ENCODE measurements at places on chromosomes 12 and 14.

DNA sequence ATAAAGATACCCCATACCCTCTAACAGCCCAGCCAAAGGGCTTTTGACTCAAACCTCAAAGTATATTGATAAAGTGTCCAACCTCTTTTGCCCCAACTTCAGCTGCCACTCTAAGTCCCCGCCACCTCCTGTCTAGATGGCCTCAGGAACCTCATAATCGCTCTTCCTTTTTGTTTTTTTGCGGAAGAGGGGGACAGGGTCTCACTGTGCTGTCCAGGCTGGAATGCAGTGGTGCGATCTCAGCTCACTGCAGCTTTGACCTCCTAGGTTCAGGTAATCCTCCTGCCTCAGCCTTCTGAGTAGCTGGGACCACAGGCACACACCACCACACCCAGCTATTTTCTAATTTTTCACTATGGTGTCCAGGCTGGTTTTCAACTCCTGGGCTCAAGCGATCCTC is 60.3 kb downstream of the STX2 start:
- DNase-seq: no peak

- no peak for DNase-seq
Observed at GRCh38 chr12:66971816-66972215, 292.9 kb upstream of the GRIP1 start.

- DNase-seq: no peak
Observed at GRCh38 chr14:95340201-95340697, 20.5 kb upstream of the CLMN start.

DNA sequence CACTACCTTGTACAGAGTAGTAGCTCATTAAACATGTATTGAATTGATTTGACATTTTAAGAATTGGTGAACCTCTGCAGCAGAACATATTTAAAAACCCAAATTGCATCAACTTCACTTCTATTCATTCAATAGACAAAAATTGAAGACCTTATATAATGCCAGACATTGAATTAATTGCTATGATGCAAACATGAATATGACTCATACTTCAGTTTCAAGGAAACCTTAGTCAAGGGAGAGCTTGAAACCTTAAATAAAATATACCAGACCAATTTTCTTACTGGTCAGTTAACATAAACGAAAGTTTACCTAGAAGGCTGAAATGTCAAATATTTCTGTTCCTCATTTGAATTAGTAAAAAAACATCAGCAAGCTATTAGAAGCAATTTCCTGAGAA is 5.0 kb upstream of the MGAT4C start:
- no peak for DNase-seq

- DNase-seq: no peak
Observed at GRCh38 chr14:20438664-20439063, 2.7 kb upstream of the KLHL33 start.

DNA sequence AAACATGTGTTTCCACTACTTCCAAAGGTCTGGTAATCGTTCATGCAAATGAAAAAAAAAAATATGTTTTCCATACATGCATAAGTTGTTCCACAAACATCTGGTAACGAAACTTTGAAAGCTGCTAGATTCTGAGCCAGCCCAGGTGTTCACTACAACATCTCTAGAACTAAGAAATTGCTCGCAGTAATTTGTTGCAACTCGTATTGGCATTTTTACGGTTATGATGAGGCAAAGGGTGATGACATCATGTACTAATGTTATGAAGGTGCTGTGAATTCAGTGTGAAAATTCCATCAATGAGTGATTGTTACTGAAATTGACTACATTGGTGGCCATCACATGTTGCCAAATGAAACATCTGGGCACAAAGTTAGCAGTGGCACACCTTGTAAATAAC is 31.9 kb upstream of the CCDC91 start:
- DNase-seq: no peak

GRCh38 chr12:87991483-87991882 is 37.7 kb downstream of the C12orf50 start:
- no peak for DNase-seq

- DNase-seq: no peak
Observed at GRCh38 chr12:53758081-53758729, 6.4 kb upstream of the CISTR start.

- no peak for DNase-seq
Observed at GRCh38 chr14:55963295-55963694, 154.9 kb upstream of the PELI2 start.

GRCh38 chr14:102088012-102088792 is 1.4 kb upstream of the HSP90AA1 start:
- peak; percentile 65 for DNase-seq

DNA sequence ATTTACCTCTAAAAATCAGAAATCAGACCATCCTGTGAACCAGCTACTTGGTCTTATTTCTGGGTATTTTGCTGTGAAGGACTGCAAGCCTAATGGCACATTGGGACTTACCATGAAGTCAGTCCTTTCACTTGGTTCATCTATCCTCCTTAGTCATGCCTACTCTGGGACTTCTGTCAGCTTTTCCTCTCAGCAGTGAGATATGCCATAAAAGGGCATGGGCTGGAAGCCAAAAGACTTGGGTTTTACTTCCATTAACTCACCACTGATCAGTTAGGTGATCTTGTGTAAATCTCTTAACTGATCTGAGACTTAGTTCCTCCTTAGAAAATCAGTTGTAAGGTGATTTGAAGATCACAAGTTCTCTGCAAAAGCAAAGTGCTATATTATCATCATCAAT is 116.5 kb downstream of the PAH start:
- no peak for DNase-seq

- no peak for DNase-seq
Observed at GRCh38 chr12:21718944-21719650, 55.4 kb downstream of the KCNJ8 start.

- DNase-seq: no peak
Observed at GRCh38 chr12:97493731-97494130, 31.1 kb downstream of the RMST start.

DNA sequence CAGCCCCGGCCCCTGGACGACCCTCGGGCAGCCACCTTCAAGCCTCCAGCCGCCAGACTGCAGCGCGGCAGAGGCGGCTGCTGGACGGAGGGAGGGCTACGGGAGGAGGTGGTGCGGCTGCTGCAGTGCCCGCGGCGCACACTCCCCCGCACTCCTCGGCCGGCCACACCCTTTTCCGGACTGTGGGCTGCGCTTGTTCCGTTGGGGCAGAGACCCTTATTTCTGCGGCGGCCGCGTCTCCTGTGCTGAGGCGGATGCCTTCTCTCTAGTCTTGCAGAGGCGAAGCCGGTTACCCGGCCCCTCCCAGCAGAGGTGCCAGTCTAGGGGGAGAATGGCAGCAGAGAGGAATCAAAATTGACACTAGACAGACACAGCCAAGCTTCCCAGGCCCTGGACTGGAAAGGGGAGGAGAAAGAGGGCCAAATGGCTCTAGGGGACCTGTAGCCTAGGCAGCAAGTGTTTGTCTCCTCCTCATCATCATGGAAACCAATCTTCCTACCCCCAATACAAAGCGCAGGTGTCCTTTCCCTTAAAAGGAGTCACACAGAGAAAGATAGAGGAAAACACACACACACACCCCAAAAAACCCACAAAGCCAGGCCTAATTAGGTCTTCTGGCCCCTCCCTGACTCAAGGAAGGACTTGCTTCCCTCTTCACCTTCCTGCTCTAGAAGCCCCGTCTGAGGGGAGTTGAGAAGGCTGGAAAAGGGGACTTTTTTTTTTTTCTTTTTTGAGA is 1.3 kb downstream of the ESYT1 start:
- peak; percentile 69 for DNase-seq

DNA sequence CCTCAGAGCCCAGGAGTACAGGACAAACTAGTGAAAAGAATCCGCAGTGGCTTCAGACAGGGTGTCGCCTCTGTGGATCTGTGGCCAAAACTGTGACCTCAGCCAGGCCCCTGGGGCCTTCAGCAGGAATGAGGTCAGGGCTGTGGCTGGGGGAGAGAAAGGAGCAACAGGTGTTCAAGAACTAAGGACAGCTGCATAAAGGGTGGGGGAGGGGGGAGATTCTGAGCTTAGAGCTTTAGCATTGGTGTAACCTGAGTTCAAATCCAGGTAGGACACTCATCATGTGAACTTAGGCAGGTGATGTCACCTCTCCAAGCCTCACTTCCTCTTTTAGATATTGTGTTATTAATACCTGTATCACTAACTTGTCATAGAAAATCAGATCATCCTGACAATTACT is 40.9 kb upstream of the CORO1C start:
- DNase-seq: no peak

- DNase-seq: no peak
Observed at GRCh38 chr14:32731249-32731648, 207.4 kb upstream of the NPAS3 start.

- no peak for DNase-seq
Observed at GRCh38 chr14:51716610-51717009, 64.9 kb downstream of the FRMD6 start.

DNA sequence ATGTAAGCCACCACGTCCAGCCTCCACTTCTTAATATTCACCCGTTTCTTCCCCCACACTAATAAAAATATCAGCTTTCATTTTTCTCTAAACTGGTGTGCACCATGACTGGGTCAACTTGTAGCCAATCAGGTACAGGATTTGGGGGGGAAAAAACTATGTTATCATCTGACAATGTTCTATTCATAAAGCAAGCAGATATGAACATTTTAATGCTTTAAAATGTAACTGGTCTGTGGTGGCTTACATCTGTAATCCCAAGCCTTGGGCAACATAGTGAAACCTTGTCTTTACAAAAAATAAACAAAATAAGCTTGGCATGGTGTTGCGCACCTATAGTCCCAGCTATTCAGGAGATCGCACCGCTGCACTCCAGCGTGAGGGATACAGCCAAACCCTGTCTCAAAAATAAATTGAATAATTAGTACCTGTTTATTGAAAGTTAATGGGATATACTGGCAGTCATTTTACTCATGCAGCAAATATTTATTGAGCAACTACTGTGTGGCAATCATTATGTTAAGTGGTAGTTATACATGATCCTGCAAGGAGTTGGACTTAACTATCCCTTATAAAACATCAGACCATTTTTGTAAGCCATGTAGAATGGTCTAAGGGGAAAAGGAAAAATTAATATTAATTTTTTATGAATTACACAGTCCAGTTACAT is 15.3 kb upstream of the ITPR2 start:
- DNase-seq: no peak

DNA sequence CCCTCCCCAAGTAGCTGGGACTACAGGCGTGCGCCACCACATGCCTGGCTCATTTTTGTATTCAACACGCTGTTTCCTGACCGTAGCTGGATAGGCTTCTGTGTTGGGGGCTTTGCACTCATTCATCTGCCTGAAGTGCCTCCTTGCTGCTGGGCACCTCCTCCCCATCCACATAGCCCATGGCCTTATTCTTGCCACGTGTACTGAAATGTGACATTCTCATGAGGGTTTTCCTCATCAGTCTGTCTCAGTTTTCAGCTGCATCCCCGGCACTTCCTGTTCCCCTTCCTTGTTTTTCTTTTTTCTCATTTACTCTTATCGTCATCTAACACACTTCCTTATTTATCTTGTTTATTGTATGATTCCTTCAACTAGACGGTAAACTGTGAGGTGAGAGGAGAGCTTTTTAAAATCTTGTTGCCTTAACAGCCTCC is 36.6 kb downstream of the RCOR1 start:
- DNase-seq: no peak

- DNase-seq: no peak
Observed at GRCh38 chr14:55721353-55721752, 141.3 kb downstream of the KTN1 start.

DNA sequence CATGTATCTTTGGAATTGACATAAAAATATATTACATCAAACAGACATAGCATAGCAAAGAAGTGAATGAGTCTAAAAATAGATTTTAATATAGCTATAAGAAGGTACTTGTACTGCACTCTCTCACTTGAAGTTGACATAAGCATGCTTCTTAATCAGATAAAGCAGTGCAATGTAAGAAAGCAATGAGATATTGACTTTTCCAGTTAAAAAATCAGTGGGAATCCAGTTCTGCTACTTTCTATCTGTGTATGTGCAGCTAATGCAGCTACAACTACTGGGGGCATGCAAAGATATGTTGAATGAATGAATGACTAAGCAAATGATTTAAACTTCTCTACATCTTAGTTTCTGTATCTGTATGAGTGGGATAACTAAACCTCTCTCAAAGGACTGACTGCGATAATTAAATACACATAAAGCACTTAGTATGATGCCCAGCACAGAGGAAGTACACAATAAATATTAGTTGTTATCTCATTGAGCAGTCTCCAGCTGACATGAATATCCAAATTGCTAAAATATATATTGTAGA is 10.3 kb downstream of the WASHC3 start:
- no peak for DNase-seq

GRCh38 chr12:105368047-105368646 is 37.7 kb downstream of the C12orf75 start:
- DNase-seq: no peak

DNA sequence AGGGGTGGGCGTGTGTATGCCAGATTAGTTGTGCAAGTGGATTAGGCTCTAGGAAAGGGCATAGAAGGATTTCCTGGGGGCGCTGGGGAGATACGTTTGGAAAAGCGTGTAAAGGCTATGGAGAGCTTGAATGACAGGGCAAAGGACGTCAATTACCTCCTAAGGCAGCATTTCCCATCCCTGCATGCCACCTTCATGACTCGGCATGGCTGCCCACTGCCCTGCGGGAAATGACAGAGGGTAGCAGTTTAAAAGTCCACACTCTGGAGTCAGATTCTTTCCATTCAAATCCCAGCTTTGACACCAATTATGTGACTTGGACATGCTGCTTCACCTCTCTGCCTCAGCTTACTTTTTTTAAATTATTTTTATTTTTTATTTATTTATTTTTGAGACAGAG is 14.8 kb upstream of the TMEM229B start:
- DNase-seq: no peak

GRCh38 chr14:33848706-33849454 is 102.0 kb downstream of the EGLN3 start:
- no peak for DNase-seq

DNA sequence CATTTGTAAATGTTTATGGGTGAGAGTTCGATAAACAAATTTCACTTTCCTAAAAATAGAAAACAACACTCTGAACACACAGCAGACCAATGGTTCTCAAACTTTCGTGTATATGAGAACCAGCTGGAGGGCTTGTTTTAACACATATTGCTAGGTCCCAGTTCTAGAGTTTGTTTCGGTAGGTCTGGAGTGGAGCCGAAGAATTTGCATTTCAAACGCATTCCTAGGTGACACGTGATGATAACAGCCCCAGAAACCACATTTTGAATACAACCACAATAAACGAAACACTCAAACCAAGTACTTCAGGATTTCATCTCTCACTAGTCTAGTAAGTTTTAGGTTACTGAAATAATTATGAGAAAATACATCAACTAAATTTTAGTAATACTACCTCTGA is 17.1 kb downstream of the SEC23A start:
- DNase-seq: no peak

DNA sequence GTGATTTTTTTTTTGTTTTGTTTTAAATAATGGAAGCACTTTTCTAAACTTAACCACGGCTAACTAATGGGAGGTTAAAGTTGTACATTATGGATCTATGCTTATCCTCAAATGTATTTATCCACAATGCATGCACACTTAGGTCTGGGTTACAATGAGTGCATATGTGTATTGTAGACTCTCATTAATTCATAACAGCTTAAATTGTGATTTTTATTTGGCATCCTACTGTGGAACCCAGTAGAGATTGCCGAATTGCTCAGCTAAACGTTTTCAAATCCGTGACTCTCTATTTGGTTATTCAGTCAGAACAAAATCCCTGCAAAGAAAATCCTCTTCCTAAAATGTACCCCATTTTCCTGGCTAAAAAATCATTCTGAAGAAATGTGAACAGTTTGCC is 244.0 kb downstream of the SLC25A21 start:
- DNase-seq: no peak

GRCh38 chr14:103619057-103619456 is 10.0 kb upstream of the KLC1 start:
- DNase-seq: no peak

- DNase-seq: no peak
Observed at GRCh38 chr14:74483321-74483720, 9.8 kb downstream of the NPC2 start.

GRCh38 chr12:20830456-20830855 is 20.0 kb downstream of the SLCO1B3 start:
- DNase-seq: no peak
